ENCODE measurements at places on chromosomes 1 and 21.

- no peak for DNase-seq
Observed at GRCh38 chr1:191839891-191840290, 318.4 kb upstream of the RGS18 start.

DNA sequence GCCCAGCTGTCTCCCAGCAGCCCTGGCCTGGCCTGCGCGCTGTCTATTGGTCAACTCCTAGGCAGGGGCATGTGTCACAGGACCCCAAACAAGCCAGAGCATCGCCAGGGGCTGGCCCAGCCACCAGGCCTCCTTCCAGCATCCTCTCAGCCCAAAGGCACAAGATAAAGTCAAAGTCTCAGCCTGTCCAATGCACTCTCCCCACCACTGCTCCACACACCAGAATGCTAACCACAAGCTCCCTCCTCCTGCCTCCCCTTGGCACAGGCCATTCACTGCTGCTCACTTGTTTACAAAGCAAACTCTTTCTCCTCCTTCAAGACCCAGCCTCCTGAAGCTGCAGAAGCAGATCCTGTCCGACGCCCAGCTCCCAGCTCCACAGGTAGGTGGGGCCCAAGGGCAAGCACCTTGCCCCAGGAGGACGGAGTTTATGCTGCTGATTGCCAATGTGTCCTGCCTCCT is 133.4 kb downstream of the DMRTB1 start:
- no peak for DNase-seq

- no peak for DNase-seq
Observed at GRCh38 chr1:84008631-84009030, 9.7 kb upstream of the TTLL7 start.

DNA sequence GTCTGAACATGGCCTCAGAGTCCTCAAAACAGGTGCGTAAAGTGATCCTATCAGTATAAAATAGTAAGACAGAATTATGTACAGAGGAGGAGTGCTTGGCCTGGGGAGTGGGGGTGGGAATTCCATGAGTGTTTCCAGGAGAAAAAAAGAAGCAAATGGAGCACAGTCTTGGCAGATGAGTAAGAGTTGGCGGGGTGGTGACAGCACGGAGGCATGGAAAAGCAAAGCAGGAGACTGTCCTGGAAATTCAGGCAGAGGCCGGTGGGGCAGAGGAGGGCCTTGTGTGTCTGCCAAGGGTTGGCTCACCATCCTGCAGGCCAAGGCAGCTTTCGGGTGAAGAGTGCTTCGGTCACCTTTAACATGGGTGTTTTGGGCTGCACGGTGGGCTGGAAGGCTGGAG is 63.4 kb downstream of the OPTC start:
- peak; percentile 38 for DNase-seq

DNA sequence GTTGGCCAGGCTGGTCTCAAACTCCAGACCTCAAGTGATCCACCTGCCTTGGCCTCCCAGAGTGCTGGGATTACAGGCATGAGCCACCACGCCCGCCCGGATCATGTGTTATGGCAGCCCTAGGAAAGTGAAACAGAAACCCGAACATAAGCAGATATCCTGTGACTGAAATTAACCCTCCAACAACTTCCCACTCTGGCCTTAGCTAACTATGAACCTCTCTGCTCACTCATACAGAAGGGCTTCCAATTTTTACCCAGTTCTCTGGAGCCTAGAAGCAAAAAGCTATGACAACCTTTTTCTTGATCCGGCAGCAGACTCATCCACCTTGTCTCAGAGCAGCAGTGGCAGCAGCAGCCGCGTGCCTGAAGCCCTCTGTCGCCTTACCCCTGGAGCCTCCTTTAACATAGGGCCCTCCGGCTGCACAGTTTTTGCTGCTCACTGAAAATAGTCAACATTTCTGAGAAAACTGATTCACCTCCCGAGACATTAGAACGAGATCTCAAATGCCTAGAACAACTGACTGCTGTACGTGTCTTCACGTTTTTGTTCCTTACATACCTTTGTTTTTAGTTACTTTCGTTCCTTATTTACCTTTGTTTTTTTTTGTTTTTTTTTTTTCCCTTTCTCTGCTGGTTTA is 9.3 kb downstream of the CBR1 start:
- no peak for DNase-seq

DNA sequence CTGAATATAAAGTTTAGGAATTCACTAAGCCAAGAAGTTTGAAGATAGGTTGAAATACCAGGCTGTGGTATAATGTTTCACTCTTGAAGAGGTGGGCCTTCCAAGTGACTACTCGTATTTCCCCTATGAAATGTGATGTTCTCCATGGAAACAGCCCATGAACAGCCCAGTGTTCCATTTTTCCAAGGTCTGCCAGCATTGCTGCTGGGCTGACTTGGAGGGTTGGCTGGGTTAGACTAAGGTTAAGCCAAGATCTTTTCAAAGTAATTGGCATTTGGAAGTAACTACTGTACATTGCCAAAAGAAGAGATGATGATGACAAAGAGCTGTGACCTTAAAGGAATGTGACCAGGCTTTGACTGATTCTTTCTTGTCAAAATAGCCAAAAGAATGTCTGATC is 73.8 kb downstream of the RPE65 start:
- DNase-seq = no peak

GRCh38 chr1:172255223-172255560 is 165.3 kb upstream of the C1orf105 start:
- no peak for DNase-seq

DNA sequence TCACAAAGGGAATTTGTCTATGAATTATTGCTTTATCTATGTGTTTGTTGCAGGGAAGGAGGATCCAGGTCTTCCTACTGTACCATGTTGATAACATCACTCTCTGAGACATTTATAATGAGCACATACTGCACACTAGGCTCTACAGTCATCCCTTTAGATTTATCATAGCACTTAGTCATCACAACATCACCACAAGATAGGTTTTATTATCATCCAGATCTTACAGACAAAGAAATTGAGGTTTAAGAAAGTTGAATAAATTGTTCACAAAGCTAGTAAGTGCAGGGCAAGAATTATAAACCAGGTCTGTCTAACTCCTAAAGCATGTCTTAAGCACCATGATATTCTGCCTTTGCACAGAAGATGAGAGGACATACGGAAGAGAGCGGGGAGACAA is 121.1 kb upstream of the ST6GALNAC5 start:
- no peak for DNase-seq

- DNase-seq = no peak
Observed at GRCh38 chr1:102896771-102897170, 211.6 kb downstream of the COL11A1 start.

DNA sequence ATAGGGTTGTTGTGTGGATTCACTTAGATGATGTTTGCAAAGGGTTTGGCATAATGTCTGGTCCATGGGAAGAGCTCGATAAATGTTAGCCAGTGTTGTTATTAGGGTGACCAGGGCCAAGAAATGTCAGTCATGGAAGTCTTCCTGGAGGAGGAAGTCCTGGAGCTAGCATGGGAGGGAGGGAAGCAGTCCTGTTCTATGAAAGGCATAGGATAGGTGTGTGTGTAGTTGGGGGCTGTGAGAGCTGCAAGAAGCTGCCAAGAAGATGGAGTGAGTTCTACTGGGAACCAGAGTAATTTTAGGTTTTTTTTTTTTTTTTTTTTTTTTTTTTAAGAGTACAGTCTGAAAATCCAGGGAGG is 4.7 kb downstream of the LGR6 start:
- no peak for DNase-seq

- peak; percentile 20 for DNase-seq
Observed at GRCh38 chr1:15345705-15346345, 63.9 kb upstream of the EFHD2 start.

DNA sequence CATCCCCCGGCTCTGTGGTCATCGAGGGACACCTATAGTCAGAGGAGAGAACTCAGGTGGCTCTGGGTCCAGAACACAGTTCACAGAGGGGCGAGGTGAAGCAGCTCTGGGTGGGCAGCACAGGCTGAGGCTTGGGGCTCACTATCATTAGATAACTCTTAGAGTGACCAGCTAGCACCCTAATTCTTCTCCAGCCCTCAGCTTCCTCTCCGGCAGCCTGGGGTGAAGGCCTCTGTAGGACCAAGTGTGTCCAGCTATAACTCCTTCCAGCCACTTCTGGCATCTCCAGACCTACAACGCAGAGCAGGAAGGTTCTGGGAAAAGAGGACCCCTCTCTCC is 1.4 kb downstream of the ARTN start:
- DNase-seq = no peak

- no peak for DNase-seq
Observed at GRCh38 chr1:55376897-55377296, 161.7 kb upstream of the USP24 start.

- DNase-seq = no peak
Observed at GRCh38 chr1:195495720-195496635, 1112.3 kb downstream of the KCNT2 start.

All from posterior cingulate gyrus (tissue), 11 donors.